ENCODE measurements at places on chromosomes 1 and 21.

DNA sequence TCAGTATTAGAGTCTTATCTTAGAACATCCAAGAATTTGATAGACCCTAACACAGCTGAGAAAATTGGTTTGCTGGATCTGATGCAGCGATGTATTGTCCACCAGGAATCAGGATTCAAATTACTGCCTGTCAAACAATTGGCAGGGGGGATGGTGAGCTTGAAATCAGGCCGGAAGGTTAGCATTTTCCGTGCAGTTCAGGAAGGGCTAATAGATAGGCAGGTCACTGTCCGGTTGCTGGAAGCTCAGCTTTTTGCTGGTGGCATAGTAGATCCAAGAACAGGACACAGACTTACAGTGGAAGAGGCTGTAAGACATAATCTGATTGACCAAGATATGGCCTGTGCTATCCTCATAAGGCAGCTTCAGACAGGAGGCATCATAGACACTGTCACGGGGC is 127.2 kb downstream of the MACF1 start:
- no peak for DNase-seq

GRCh38 chr1:1916851-1917251 is 1.8 kb downstream of the CALML6 start:
- no peak for DNase-seq

- no peak for DNase-seq
These were observed 220.8 kb upstream of the KIAA0040 start for GRCh38 chr1:175413367-175413766.

- peak; percentile 94 for DNase-seq
These were observed 780 bp upstream of the RBM15 start for GRCh38 chr1:110338309-110338885.

GRCh38 chr21:33201956-33202355 is 27.8 kb upstream of the IFNAR2 start:
- DNase-seq = no peak

DNA sequence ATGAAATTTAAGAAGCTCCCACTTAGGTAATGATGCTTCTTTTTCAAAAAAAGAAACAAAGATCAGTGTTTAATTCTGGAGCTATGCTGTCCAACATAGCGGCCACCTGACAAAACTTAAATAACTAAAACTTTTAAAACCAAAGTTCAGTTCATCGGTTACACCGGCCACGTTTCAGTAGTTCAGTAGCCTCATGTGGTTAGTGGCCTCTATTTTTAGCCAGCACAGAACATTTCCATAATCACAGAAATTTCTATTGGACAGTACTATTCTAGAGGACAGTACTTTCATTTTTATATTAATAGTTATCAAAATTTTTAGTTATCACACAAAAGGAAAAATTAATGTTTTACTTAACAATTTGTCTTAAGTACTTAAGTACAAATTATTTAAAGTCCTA is 141.0 kb downstream of the USP25 start:
- no peak for DNase-seq

- no peak for DNase-seq
These were observed 31.1 kb upstream of the HSD3B1 start for GRCh38 chr1:119475866-119476439.

Data from activated CD8-positive, alpha-beta memory T cell treated with anti-CD3 and anti-CD28 coated beads, Interleukin-2, amount 50 U/mL, for 4 hours (primary cell).